ENCODE measurements at places on chromosomes 13 and 19. TPM values are rescaled to one million over a fixed set of nuclear protein-coding genes. Genes with fewer than 3 reads are reported as not detected.

- H3K4me3 ChIP-seq, result no peak overlapping the region
- no peak overlapping the region for H3K27ac ChIP-seq
- H3K36me3 ChIP-seq, result peaks cover 14% of the 10 kb centered on the region
- no peak for DNase-seq
- peaks cover 3% of the 10 kb centered on the region for H3K4me1 ChIP-seq
- H3K27me3 ChIP-seq, result no peaks in the 10 kb centered on the region
Measured at GRCh38 chr19:18839465-18840287, 7.9 kb downstream of the UPF1 start.

- no peaks in the 10 kb centered on the region for H3K36me3 ChIP-seq
- H3K27ac ChIP-seq, result no peak overlapping the region
- H3K4me1 ChIP-seq, result no peaks in the 10 kb centered on the region
- peaks cover 29% of the 10 kb centered on the region for H3K27me3 ChIP-seq
Measured at GRCh38 chr13:76641056-76641455, 245.1 kb downstream of the KCTD12 start.

- peak; percentile 92 for DNase-seq
- peaks cover 14% of the 10 kb centered on the region for H3K4me1 ChIP-seq
- H3K4me3 ChIP-seq, result no peak overlapping the region
- H3K36me3 ChIP-seq, result no peaks in the 10 kb centered on the region
- H3K27ac ChIP-seq, result peak overlapping the region; percentile 66
- no peaks in the 10 kb centered on the region for H3K27me3 ChIP-seq
Measured at GRCh38 chr19:48543121-48543710, 8.8 kb upstream of the SULT2B1 start.

GRCh38 chr13:75675421-75675820 lies 39.3 kb downstream of the LMO7 start:
- H3K4me1 ChIP-seq, result no peaks in the 10 kb centered on the region
- H3K36me3 ChIP-seq, result no peaks in the 10 kb centered on the region
- no peak for DNase-seq
- no peak overlapping the region for H3K27ac ChIP-seq

DNA sequence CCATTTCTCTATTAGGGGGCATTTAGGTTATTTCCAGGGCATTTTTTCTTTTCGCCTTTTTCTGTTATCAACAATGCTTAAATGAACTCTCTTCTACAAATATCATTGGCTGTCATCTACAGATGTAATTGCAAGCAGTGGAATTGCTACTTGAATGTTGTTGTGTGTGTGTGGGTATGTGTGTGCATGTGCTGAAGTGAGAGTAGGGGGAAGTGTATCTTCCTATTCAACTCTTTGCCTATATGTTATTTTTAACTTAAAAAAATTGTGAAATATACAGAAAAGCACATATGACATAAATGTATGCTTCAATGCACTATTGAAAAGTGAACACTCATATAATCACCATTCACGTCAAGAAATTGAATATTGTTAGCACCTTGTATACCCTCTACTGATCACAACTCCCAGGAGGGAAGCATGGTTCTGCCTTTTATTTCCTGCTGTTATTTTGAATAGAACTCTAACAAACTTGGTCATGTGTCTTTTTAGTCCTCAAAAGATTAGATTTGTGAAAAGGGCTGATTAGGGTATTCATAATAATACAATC lies 24.7 kb downstream of the WDFY2 start:
- no peak for DNase-seq
- no peaks in the 10 kb centered on the region for H3K36me3 ChIP-seq
- H3K27me3 ChIP-seq, result no peaks in the 10 kb centered on the region
- no peak overlapping the region for H3K27ac ChIP-seq

DNA sequence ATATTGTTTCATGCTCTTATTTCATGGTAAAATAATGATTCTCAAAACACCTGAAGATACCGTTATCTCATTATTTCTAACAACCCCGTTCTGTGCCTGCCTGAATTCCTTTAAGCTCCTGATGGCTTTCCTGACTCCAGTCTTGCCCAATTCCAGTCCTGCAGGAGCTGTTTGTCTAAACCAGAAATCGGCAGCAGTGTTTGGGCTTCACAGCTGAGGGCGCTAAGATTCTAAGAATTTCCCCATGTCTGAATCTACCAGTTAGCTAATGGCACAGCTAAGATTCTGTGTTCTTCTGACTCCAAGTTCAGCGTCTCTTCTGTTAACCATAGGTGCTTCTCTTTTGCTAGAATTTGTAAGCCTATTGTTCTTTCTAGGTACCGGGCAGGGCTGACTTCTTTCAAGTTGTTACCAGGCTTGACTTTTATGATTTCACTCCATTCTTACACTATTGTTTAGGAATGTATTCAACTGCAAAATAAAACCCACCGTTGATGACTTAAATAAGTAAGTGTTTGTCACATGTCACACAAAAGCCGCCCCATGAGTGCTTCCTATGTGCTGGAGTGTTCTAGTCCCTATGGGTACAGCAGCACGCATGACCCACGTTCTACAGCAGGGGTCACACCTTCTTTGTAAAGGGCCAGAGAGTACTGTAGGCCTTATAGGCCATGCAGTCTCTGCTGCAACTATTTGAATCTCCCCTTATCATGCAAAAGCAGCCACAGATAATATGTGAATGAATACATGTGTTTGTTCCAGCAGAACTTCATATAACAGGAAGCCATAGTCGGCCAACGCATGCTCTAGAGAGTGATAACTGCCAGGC lies 168.3 kb upstream of the RNF113B start:
- no peaks in the 10 kb centered on the region for H3K27me3 ChIP-seq
- H3K4me1 ChIP-seq, result no peaks in the 10 kb centered on the region
- no peak overlapping the region for H3K4me3 ChIP-seq

DNA sequence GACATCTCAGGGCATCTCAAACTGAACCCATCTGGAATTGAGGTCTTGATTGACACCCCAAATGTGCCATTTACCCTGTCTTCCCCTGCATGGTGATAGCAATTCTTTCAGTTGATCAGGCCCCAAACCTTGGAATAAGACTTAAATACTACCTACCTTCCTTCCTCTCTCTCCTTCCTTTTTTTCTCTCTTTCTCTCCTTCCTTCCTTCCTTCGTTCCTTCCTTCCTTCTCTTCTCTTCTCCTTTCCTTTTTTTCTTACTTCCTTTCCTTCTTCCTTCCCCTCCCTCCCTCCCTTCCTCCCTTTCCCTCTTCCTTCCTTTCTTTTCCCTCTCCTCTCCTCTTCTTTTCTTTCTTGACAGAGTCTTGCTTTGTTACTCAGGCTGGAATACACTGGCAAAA lies 7.4 kb upstream of the GIPC1 start:
- H3K4me3 ChIP-seq, result no peak overlapping the region
- no peak for DNase-seq
- H3K36me3 ChIP-seq, result no peaks in the 10 kb centered on the region
- no peak overlapping the region for H3K27ac ChIP-seq

DNA sequence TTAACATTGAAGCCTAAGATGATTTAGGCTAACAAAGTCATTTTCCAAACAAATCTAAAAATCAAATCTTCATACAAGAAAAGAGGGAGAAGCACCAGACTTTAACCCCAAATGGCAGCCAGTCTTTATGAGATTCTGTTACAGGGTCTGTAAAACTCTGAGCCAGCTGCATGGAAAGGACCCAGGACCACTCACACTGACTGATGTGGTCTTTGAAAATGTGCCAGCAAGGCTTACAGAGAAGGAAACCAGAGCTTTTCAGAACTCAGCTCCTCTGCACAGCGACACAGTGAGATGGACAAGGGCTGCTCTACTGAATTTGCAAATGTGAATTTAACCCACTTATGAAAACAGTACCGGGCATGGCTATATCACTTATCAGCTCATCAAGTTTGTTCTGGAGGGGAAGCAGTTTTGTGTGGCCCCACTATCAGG lies 98.8 kb upstream of the SERP2 start:
- peak overlapping the region; percentile 22 for H3K4me3 ChIP-seq
- H3K27me3 ChIP-seq, result no peaks in the 10 kb centered on the region
- peaks cover 42% of the 10 kb centered on the region for H3K4me1 ChIP-seq

- peaks cover 46% of the 10 kb centered on the region for H3K4me1 ChIP-seq
- no peak for DNase-seq
- no peaks in the 10 kb centered on the region for H3K27me3 ChIP-seq
- H3K27ac ChIP-seq, result no peak overlapping the region
- peak overlapping the region; percentile 82 for H3K4me3 ChIP-seq
- no peaks in the 10 kb centered on the region for H3K36me3 ChIP-seq
Measured at GRCh38 chr13:109779074-109779473, 7.3 kb downstream of the IRS2 start.

DNA sequence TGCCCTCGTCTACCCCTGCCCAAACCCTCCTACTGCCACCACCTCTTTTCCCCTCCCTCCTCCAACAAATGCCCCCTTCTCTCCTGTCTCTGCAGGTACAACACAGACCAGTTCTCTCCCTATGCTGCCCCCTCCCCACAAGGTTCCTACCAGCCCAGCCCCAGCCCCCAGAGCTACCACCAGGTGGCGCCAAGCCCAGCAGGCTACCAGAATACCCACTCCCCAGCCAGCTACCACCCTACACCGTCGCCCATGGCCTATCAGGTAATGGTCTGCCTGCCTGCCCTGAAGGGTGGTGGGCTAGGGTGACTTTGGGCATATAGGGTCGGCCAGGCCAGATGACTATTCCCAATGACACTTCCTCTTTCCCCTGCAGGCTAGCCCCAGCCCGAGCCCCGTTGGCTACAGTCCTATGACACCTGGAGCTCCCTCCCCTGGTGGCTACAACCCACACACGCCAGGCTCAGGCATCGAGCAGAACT lies 6.5 kb upstream of the TIMM50 start:
- no peaks in the 10 kb centered on the region for H3K27me3 ChIP-seq
- no peaks in the 10 kb centered on the region for H3K4me1 ChIP-seq
- H3K4me3 ChIP-seq, result no peak overlapping the region
- H3K27ac ChIP-seq, result no peak overlapping the region
- DNase-seq, result peak; percentile 26

- peak; percentile 95 for DNase-seq
- no peaks in the 10 kb centered on the region for H3K27me3 ChIP-seq
- peaks cover 73% of the 10 kb centered on the region for H3K4me1 ChIP-seq
- H3K4me3 ChIP-seq, result peak overlapping the region; percentile 47
Measured at GRCh38 chr13:44306371-44307192, 67.0 kb upstream of the SERP2 start.

ZNF576 gene
- total RNA-seq, result 10.9 TPM

NDUFA11 gene
- total RNA-seq, result 556 TPM

ZNF865 gene
- 8.2 TPM for total RNA-seq

PRR19 gene
- total RNA-seq, result not detected

ZNF681 gene
- 2.5 TPM for total RNA-seq

KIR3DL2 gene
- total RNA-seq, result not detected

ACP5 gene
- total RNA-seq, result not detected

ZSWIM4 gene
- 11.4 TPM for total RNA-seq

C1QTNF9 gene
- total RNA-seq, result 0.11 TPM
